ENCODE measurements at places on chromosomes 11 and 22. TPM values are rescaled to one million over a fixed set of nuclear protein-coding genes. Genes with fewer than 3 reads are reported as not detected.

CCDC81 gene
- total RNA-seq: not detected

KCNK7 gene
- 1.5 TPM for total RNA-seq

- no peak for ATAC-seq
Observed at GRCh38 chr22:49212466-49212865, 615.2 kb downstream of the BRD1 start.

GRCh38 chr11:68878022-68878421, 25.6 kb downstream of the MRPL21 start:
- ATAC-seq: no peak

- ATAC-seq: no peak
Observed at GRCh38 chr22:21044931-21045584, 688 bp upstream of the LRRC74B start.

APOC3 gene
- not detected for total RNA-seq

DNA sequence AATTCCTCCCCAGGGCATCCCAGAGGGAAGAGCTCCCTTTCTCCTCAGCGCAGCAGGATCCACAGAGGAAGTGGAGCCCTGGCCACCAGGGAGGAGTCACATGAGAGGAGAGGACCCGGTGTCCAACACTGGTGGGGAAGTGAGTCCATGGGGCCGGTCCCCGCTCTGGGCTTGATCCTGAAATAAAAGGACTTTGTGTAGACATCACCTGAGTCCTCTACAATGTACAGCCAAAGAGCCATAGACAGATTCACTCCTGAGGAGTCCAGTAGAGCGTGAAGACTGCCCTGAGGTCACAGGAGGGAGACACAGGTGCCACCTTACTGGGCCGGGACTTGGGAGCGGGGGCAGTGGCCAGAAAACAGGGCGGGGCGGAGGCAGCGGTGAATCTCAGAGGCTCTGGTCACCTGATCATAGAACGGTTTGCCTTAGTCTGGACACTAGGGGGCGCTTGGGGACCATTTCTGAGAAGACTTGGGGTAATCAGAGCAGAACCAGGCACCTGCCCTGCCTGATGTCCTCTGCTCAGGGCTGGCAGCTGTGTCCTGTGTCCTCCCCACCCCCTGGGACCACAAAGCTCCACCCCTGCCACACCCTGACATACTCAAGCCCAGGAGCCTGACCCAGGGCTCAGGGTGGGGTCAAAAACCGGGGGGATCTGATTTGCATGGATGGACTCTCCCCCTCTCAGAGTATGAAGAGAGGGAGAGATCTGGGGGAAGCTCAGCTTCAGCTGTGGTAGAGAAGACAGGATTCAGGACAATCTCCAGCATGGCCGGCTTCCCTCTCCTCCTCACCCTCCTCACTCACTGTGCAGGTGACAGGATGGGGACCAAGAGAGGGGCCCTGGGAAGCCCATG, 112.7 kb downstream of the VPREB1 start:
- peak; percentile 57 for ATAC-seq

DNA sequence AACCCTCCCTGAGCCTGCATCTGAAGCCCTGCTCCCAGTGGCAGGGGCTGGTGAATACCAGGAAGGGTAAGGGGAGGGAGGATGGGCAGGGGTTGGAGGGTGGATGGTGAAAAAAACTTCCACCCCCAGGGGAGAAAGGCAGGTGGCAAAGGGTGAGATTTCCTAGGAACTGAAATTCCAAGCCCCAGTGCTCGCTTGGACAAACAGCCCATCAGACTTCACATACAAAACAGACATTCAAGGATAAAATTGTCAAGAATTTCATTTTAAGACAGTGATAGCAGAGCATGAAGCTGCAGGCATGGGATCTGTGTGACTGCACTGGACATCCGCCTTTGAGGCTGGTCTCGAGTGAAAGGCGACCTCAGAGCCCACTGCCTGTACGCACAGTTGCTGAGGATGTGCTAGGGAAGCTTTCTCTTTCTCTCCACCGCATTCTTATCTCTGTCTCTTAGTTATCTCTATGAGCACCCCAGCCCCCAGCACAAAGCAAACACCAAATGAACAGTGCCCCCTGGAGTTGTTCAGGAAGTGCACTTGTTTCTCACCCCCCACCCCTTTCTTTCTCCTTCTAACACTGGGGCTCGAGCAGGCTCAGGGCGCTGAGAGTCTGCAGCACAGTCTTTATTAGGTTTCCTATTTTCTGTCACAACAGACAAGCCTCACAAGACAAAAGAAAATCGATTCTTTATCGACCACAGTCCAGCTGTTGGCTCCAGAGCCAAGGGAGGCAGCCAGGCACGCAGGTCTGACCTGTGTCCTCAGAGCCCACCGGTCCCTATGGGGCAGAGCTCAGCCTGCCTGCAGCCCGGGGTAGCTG, 237.3 kb upstream of the NCAM1 start:
- ATAC-seq: no peak

DNA sequence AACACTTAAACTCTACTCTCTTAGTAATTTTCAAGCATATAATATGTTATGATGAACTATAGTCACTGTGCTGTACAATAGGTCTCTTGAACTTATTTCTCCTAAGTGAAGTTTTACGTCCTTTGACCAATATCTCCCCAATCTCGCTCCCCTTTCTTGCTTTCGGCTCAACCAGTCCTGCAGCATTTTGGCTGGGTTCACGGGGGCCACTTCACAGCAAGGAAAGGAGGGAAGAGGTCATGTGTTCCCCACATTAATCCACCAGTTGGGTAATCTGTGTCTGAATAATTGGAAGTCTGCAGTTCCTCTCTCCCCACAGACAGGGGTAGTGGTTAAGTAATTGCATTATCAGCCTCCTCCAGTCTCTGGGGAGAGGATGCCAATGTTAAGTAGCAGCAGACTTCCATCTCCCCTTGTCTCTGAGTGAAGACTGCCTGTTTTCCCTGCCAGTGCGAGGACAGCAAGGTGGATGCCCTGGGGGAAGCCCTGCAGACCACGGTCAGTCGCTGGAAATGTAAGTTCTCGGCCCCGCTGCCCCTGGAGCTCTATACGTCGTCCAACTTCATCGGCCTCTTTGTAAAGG, 59.2 kb upstream of the CRTAM start:
- ATAC-seq: no peak

ZFTA gene
- 28.4 TPM for total RNA-seq

Measured in gastroesophageal sphincter (tissue), 4 donors.